CD8-positive, alpha-beta memory T cell (primary cell): ENCODE measurements at places on chromosomes 2 and 18. TPM values are rescaled to one million over a fixed set of nuclear protein-coding genes. Genes with fewer than 3 reads are reported as not detected.

The RFX8 gene
- not detected for total RNA-seq

DNA sequence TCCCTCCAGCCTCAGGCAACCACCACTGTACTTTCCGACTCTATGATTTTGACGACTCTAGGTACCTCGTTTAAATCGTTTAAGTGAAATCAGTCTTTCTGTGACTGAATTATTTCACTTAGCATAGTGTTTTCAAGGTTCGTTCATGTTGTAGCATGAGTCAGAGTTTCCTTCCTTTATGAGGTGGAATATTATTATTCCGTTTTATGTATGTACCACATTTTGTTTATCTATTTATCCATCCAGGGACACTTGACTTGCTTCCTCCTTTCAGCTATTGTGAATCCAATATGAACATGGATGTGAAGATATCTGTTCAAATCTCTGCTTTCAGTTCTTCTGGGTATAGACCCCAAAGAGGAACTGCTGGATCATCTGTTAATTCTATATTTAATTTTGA is 19.1 kb downstream of the IL1R2 start:
- no peak for DNase-seq
- H3K36me3 ChIP-seq = no peaks in the 10 kb centered on the region
- no peaks in the 10 kb centered on the region for H3K4me1 ChIP-seq

DNA sequence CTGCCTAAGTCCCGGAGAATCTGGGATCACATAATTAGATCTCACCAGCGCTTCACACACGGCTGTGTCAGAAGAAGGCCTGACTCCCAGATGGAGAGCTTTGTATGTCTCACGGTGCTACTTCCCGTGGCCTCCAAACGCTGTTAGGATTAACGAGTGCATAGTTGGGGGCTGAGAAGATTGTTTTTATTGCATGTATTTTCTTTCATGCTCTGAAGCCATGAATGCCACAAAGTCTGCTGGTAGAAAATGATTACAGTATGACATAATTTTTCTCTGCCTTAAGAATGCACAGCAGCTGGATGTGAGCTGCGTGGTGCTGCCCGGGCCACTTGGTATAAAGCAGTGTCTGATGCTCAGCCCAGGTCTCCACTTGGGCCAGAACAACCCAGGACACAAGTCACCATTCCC is 166.5 kb downstream of the SEPTIN10 start:
- H3K27me3 ChIP-seq = no peaks in the 10 kb centered on the region
- H3K36me3 ChIP-seq = no peaks in the 10 kb centered on the region
- H3K27ac ChIP-seq = no peak overlapping the region
- H3K4me3 ChIP-seq = no peak overlapping the region

- H3K36me3 ChIP-seq = no peaks in the 10 kb centered on the region
- no peak overlapping the region for H3K27ac ChIP-seq
- no peak overlapping the region for H3K4me3 ChIP-seq
- no peaks in the 10 kb centered on the region for H3K4me1 ChIP-seq
- H3K27me3 ChIP-seq = no peaks in the 10 kb centered on the region
Measured at GRCh38 chr2:120732506-120733237, 3.0 kb upstream of the GLI2 start.
